Left renal pelvis (tissue), 4 donors: ENCODE measurements at places on chromosomes 6 and 20.

DNA sequence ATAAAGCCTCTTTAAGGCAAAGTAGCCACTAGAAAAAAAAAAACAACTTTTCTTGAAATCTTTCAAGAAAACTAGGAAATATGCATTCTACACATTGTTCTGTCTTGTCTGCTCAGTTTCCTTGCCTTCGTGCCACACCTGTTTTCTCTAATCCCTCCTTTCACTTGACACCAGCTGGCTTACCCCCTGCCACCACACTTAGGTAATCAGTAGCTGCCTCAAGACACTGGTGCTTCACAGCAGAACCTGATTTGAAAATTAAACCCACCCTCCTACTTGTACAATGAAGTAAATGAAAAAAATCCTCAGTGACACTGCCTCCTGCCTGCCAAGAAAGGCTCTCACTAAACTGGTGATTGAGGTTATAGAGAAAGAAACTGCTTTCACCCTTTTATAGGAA, 45.8 kb upstream of the SCML4 start:
- no peak for DNase-seq

- no peak for DNase-seq
Observed at GRCh38 chr6:17998003-17998402, 10.6 kb upstream of the KIF13A start.

- peak; percentile 18 for DNase-seq
Observed at GRCh38 chr6:146028252-146028795, 538 bp upstream of the GRM1 start.

DNA sequence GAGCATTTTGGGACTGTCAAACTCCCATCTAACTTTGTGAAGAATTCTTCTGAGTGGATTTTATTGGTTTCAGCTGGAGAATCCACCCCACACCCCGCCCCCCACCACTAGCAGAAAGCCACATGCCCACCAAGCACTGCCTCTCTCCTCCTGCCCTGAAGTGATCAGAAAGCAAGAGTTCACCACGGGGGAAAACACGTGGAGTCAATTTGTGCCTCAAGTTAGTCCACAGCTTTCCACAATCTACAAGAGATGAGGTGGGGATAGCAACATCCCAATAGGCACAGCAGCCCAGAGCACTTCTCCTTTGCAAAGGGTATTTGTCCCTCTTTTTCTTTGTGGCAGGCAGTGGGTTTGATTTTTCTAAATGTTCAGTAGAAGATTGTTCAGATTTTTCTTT, 177.3 kb upstream of the NT5E start:
- DNase-seq: no peak

GRCh38 chr20:52972190-52972937, at the start of gene TSHZ2:
TSHZ2 (plus strand) TSS chr20:52972358; CDS start chr20:52973294, 936 bp downstream.
- no peak for DNase-seq

DNA sequence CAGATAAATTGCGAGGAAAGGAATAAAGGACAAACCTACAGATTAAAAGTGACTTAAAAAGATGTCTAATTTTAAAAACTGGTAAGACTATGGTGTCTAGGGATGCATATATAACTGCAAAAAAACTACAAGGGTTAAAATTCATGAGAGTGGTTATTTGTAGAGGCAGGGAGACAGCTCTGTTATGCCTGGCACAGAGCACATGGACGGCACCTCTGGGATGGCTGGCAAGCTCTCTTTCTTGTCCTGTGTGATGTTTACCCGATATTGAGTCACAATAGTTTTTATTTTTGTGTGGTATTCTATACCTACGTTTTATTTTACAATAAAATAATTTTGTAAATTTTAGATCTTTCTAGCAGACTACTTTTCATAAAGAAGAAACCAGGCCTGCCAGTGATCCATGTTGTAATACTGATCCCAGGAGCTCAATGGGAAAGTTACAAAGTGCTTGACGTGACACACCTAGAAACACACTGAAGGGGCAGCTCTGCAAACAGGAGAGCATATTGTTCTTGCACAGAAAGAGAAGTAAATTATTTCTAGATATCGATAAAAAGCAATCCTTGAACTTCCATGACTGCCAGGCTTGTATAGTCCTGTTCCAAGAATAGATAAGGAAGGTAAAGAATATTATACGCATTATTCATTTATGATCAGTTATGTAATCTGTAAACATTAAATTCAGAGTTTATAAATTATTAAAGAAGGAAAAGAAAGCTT, 290.0 kb downstream of the PTPRK start:
- DNase-seq: no peak

DNA sequence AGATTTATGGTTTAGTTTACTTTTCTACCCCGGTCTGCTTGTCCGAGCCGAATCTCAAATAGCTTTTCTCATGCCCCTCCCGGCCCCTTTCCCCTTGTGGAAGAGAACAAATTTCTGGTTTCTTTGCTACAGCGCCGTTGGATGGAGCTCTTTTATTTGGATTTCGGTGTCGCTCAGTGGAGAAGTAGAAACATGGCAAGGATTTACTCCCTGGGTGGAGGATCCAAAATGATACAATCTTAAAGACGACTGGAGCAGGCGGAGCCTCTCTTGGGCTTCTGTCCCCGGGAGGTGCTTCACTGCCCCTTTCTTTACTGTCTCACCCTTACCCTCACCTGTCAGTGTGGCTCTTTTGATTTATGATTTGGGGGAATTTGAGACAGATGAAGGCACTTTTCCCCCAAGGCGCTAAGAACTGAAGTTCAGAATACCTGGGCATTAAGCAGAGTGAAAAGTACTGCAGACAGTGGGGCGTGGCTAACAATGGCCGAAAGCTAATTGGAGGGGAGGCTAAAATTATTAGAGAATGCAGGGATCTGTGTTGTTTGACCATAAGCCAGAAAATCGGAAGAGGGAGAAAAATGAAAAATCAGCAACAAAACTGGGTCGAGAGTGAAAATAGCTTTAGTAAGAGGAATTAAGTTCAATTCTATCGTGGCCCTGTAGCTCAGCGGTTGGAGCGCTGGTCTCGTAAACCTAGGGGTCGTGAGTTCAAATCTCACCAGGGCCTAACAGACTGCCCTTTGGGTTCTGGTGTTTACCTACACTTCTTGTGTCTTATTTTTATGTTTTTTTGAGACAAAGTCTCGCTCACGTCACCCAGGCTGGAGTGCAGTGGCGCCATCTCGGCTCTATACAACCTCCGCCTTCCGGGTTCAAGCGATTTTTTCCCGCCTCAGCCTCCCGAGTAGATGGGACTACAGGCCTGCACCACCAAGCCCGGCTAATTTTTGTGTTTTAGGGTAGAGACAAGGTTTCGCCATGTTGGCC, 145.1 kb upstream of the ZNF184 start:
- DNase-seq: no peak

DNA sequence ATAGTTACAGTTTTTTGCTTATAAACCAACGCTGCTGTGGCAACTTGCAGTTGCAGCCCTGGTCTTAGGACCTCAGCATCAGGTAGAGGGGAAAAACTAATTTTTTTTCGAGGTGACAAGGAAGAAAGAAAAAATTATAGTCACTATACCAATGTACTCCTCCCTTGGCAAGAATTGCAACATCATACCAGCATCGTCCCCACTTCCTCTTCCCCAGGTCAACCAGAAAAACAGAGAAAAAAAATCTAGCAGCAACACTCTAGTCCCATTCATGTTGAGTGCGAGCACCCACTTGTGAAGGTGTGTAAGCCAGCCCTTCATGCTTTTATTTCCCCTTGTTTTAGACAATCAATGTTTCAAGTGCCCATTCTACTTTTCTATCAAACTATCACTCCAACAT, 13.1 kb upstream of the DCBLD1 start:
- DNase-seq: no peak

DNA sequence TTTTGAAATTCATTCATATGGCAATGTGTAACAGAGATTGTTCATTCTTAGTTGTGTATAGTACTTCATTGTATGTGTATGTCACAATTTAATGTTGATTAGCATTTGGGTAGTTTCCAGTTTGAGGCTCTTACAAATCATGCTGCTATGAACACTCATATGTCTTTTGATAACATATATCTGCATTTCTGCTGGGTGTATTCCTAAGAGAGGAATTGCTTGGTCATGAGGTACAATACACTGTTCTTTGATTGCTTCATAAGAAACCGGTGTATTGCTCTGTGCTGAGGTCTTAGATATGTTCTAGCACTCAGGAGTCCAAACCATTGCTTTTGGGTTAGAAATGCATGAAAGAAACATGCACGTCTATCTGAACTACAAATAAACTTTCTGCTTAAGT, 492.9 kb upstream of the JAG1 start:
- DNase-seq: no peak

GRCh38 chr6:75934643-75935472, 137.6 kb downstream of the IMPG1 start:
- peak; percentile 62 for DNase-seq

GRCh38 chr6:157763129-157763903, 59.7 kb upstream of the SNX9 start:
- no peak for DNase-seq

GRCh38 chr6:40355532-40355931, 231.6 kb downstream of the LRFN2 start:
- no peak for DNase-seq

- no peak for DNase-seq
Observed at GRCh38 chr6:143395699-143396098, 54.8 kb downstream of the ADAT2 start.

GRCh38 chr20:40741507-40742106, 52.6 kb upstream of the MAFB start:
- DNase-seq: no peak

GRCh38 chr6:157329829-157330228, 6.5 kb upstream of the TMEM242 start:
- no peak for DNase-seq

- no peak for DNase-seq
Observed at GRCh38 chr6:136510299-136510698, 39.9 kb downstream of the MAP7 start.

DNA sequence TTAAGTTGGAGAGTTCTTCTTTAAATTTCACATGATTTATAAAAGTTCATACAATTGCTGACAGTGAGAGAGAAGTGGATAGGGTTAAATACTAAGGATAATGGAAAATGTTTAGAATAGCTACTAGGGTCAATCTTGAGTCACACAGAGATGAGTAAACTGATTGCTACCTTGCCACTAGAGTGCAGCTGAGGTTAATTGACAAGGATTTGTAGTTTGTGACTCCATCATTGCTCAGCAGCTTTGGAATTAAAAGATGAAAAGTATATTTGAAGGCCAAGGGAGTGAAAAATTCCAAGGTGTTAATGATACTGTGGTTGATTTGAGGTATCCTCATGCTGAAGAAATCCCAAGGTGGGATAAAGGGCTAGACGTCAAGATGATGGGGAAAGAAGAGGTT, 524.0 kb downstream of the UTRN start:
- DNase-seq: no peak
